Aorta (tissue), 5 donors: ENCODE measurements at places on chromosomes 1 and 21.
A peak's percentile ranks its signal among the peaks of the same experiment; 100 is the strongest.

GRCh38 chr1:209029737-209030136 lies 553.8 kb upstream of the CAMK1G start:
- H3K36me3 ChIP-seq, result no peaks in the 10 kb centered on the region
- no peak overlapping the region for H3K4me3 ChIP-seq
- no peak for DNase-seq
- H3K27ac ChIP-seq, result no peak overlapping the region
- no peaks in the 10 kb centered on the region for H3K27me3 ChIP-seq

DNA sequence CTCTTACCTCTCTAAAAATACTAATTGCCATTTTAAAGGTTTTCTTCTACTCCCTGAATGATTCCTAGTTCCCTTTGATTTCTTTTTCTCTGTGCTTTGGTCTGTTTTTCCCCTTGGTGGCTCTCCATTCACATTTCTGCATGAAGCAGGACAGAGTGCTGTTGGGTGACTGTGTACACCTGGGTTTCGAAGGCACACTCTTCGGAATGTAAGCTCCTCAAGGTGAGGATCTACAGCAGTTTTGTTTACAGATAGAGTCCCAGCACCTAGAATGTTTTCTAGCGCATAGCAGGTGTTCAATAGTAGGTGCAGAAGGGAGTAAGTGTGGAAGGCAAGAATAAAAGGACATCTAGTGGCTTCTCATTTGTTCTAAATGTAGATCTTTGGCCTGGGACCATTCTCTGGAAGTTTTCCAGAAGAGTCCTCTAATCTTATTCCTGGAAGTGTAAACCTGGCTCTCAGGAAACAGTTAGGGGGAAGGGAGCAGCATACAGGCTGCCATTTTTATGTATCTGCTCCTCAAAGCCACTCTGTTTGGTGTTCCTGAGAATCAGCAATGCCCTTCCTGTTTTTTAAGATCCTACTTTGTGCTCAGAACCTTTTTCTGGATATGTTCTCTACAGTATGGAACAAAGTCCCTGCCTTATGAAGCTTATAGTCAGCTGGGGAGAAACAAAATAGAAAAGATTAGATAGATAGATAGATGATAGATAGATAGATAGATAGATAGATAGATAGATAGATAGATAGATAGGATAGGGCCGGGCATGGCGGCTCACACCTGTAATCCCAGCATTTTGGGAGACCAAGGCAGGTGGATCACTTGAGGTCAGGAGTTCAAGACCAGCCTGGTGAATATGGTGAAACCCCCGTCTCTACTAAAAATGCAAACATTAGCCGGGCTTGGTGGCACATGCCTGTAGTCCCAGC lies 22.8 kb upstream of the EFNA1 start:
- H3K36me3 ChIP-seq, result no peaks in the 10 kb centered on the region
- H3K27me3 ChIP-seq, result peaks cover 2% of the 10 kb centered on the region
- H3K27ac ChIP-seq, result no peak overlapping the region
- no peak for DNase-seq
- H3K4me1 ChIP-seq, result no peaks in the 10 kb centered on the region

- no peak for DNase-seq
- H3K36me3 ChIP-seq, result no peaks in the 10 kb centered on the region
- no peak overlapping the region for H3K27ac ChIP-seq
- no peaks in the 10 kb centered on the region for H3K27me3 ChIP-seq
Measured at GRCh38 chr1:20348326-20348915, 57.7 kb downstream of the VWA5B1 start.

GRCh38 chr1:177170756-177171535 lies at the start of gene BRINP2:
BRINP2 (plus strand) TSS chr1:177170958; CDS start chr1:177229877, 58,919 bp downstream.
- no peaks in the 10 kb centered on the region for H3K36me3 ChIP-seq
- no peaks in the 10 kb centered on the region for H3K4me1 ChIP-seq
- H3K4me3 ChIP-seq, result peak within 1 kb of the TSS; percentile 24

DNA sequence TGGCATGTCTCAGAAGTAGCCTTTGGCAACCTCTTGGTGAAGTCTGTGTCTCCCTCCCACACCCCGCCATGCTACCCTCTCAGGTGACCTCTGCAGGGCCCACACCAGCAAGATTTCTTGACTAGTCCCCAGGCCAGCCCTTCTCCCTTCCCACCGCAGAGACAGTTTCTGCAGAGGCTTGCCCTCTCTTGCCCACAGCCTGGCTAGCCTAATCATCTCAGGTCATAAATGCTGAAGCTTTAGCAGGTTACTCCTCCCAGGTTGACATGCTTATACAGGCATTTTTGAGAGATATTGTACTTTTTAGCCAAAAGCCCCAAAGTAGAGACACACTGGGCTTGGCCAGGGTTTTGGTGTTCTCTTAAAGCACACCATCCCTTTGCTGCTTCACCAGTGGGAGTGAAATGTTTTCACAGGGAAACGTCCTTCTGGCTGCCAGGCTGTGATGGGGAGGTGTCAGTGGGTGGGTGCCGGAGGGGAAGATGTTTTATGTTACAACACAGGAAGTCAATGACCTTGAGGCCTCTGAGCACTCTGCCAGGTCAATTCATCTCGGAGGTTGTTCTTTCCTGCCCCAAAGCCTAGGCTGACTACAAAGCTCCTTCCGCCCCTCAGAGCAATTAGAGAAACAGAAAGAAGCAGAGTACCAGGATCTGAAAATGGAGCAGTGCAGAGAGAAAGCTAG lies 58.5 kb downstream of the STYXL2 start:
- no peaks in the 10 kb centered on the region for H3K27me3 ChIP-seq
- H3K36me3 ChIP-seq, result no peaks in the 10 kb centered on the region
- no peak overlapping the region for H3K4me3 ChIP-seq
- H3K27ac ChIP-seq, result no peak overlapping the region

GRCh38 chr1:39960431-39960958 lies 5.5 kb downstream of the MFSD2A start:
- no peaks in the 10 kb centered on the region for H3K27me3 ChIP-seq
- H3K4me3 ChIP-seq, result no peak overlapping the region
- no peak overlapping the region for H3K27ac ChIP-seq
- peak; percentile 82 for DNase-seq
- no peaks in the 10 kb centered on the region for H3K4me1 ChIP-seq

GRCh38 chr1:162470216-162470615 lies 27.4 kb upstream of the UHMK1 start:
- H3K4me3 ChIP-seq, result no peak overlapping the region
- no peaks in the 10 kb centered on the region for H3K4me1 ChIP-seq
- no peak for DNase-seq
- no peaks in the 10 kb centered on the region for H3K27me3 ChIP-seq
- no peak overlapping the region for H3K27ac ChIP-seq
- H3K36me3 ChIP-seq, result no peaks in the 10 kb centered on the region

GRCh38 chr1:17075470-17076255 lies 21.8 kb upstream of the SDHB start:
- no peak overlapping the region for H3K4me3 ChIP-seq
- no peaks in the 10 kb centered on the region for H3K4me1 ChIP-seq
- no peaks in the 10 kb centered on the region for H3K36me3 ChIP-seq
- H3K27ac ChIP-seq, result no peak overlapping the region

DNA sequence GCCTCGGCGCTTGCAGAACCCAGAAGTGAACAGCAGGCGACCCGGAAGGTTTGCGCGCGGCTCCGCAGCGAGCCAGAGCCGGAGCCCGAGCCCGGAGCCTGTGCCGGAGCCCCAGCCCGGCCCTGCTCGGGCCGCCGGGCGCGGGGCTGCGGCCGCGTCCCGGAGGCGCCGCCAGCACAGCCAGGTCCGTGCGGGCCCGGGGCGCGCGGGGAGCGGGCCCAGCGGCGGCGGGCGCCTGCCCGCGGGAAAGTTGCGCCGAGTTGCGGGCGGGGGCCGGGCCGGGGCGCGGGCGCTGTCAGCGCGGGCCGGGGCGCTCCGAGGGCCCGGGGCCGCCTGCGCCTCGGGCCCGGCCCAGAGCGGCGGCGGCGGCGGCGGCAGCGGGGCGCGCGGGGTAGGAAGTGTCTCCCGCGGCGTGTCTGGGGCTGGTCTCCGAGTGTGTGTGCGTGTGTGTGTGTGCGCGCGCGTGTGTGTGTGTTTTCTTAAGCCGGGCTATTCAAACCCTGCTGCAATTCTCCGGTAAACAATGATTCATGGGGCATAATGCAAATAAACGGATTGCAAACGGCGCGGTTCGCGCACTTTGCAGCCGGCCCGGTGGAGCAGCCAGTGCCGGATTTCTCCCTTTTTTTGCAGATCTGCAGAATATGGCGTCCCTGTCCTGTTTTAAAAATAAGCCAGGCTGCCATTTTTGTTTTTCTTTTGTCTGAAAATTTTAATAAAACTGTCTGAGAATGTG lies at the start of gene ZNF362:
Gene ZNF362, plus strand, starts transcription at position 22 of the 736 bp plus-strand sequence. CDS start 14,083 bp downstream, outside the sequence.
- H3K27ac ChIP-seq, result peak within 1 kb of the TSS; percentile 98
- no peaks in the 10 kb centered on the region for H3K36me3 ChIP-seq
- H3K27me3 ChIP-seq, result no peaks in the 10 kb centered on the region
- peak; percentile 79 for DNase-seq
- H3K4me1 ChIP-seq, result peaks cover 2% of the 10 kb centered on the region

- DNase-seq, result no peak
- no peak overlapping the region for H3K27ac ChIP-seq
- no peaks in the 10 kb centered on the region for H3K27me3 ChIP-seq
- no peaks in the 10 kb centered on the region for H3K36me3 ChIP-seq
Measured at GRCh38 chr1:114154963-114155322, 1.3 kb upstream of the SYT6 start.

- no peak overlapping the region for H3K4me3 ChIP-seq
- DNase-seq, result no peak
- H3K27ac ChIP-seq, result no peak overlapping the region
- H3K27me3 ChIP-seq, result no peaks in the 10 kb centered on the region
Measured at GRCh38 chr1:243550276-243550675, 294.4 kb downstream of the SDCCAG8 start.

GRCh38 chr1:178451529-178451928 lies 45.2 kb downstream of the CLEC20A start:
- H3K27me3 ChIP-seq, result no peaks in the 10 kb centered on the region
- no peaks in the 10 kb centered on the region for H3K4me1 ChIP-seq
- no peak overlapping the region for H3K4me3 ChIP-seq
- DNase-seq, result no peak
- no peak overlapping the region for H3K27ac ChIP-seq

DNA sequence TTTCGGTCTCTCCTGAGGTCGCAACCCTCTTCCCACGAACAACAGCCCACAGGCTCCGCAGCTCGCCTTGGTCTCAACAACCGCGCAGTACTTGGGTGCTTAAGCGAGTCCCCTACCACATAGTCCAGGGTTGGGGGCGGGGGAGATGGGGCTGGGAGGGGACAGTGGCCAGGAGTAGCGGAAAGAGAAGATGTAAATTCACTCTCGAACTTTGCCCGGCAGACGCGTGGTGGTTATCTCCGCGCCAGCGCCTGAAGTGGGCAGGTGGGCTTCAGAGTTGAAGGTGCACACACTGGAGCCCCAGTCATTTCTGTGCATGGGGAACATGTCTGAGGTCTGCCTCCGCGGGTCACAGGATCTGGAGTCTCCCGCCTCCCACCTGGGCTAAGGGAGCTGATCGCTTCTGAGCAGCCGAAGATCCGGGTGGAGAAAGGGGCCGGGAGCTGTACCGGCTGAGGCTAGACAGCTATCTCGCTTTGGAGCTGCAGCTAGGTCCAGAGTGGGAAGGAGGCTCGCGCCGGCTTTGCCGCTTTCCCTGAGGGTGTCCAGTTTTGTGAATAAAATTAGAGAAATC lies 4.3 kb upstream of the FOXD2 start:
- no peak overlapping the region for H3K4me3 ChIP-seq
- DNase-seq, result no peak
- no peaks in the 10 kb centered on the region for H3K27me3 ChIP-seq

- no peak overlapping the region for H3K4me3 ChIP-seq
- H3K27me3 ChIP-seq, result no peaks in the 10 kb centered on the region
- no peaks in the 10 kb centered on the region for H3K4me1 ChIP-seq
- H3K27ac ChIP-seq, result no peak overlapping the region
- no peak for DNase-seq
- no peaks in the 10 kb centered on the region for H3K36me3 ChIP-seq
Measured at GRCh38 chr1:66696771-66697170, 55.5 kb upstream of the DYNLT5 start.

DNA sequence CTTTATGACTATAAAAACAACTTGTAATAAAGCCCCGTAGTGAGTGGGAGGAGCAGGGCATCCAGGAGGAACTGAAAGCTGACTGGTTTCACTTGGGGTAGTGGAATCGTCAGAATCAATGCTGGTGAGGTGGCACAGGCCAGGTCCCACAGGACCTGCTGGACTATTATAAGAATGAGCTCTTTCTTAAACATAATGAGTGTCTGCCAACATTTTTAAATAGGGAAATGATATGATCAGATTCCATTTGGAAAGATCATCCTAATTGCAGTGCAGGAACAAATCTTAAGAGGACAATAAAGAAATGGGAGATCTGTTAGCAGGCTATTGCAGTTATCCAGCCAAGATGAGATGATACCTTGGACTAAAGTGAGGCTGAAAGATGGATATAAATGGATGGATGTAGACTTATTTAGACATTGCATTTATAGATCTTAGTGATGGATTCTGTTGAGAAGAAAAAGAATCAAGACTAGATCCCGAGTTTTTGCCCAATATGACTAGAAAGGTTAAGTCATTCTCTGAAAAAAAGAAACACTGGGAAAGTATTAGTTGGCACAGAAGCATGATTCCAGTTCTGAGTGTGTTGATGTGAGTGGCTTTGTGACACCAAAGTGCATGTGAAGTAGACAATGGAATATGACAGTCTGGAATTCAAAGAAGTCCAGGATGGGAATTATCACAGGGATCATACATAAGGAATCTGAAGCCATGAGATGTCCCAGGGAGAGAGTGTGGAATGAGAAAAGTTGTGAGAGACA lies 153.3 kb upstream of the SGIP1 start:
- no peaks in the 10 kb centered on the region for H3K36me3 ChIP-seq
- H3K4me3 ChIP-seq, result no peak overlapping the region
- peak; percentile 66 for DNase-seq
- H3K27me3 ChIP-seq, result no peaks in the 10 kb centered on the region
- H3K4me1 ChIP-seq, result peaks cover 3% of the 10 kb centered on the region

DNA sequence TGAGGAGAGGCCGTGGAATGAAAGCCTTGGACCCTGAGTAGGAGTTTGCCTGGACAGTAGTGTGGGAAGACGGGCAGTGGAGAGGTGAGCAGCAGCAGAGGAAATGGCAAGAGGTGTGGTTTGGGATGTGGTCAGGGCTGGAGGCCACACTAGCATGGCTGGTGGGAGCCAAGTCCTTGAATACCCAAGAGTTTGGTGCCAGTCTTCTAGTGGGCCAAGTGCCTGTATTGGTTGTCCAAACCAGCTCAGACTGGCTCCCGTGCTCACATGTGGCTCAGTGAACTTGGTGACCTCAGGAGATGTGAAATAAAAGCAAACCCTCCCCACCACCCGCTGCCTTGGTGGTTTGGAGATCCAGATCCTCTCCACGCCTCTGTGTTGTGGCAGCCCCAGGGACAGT lies 2.4 kb downstream of the GUCA2A start:
- no peaks in the 10 kb centered on the region for H3K4me1 ChIP-seq
- no peak overlapping the region for H3K27ac ChIP-seq
- no peak overlapping the region for H3K4me3 ChIP-seq
- no peaks in the 10 kb centered on the region for H3K27me3 ChIP-seq
- DNase-seq, result no peak
- no peaks in the 10 kb centered on the region for H3K36me3 ChIP-seq

GRCh38 chr1:220880362-220880670 lies 1.1 kb downstream of the HLX start:
- DNase-seq, result no peak
- no peaks in the 10 kb centered on the region for H3K4me1 ChIP-seq
- H3K27ac ChIP-seq, result no peak overlapping the region
- no peak overlapping the region for H3K4me3 ChIP-seq

GRCh38 chr21:29621525-29621924 lies 318.3 kb downstream of the GRIK1 start:
- no peak for DNase-seq
- H3K4me3 ChIP-seq, result no peak overlapping the region
- no peaks in the 10 kb centered on the region for H3K36me3 ChIP-seq
- no peak overlapping the region for H3K27ac ChIP-seq
